ENCODE measurements at places on chromosomes 3 and 15.

GRCh38 chr3:52039846-52040245 lies 16.5 kb downstream of the DUSP7 start:
- no peak for DNase-seq

GRCh38 chr15:95758851-95759250 lies 571.6 kb upstream of the NR2F2 start:
- no peak for DNase-seq

DNA sequence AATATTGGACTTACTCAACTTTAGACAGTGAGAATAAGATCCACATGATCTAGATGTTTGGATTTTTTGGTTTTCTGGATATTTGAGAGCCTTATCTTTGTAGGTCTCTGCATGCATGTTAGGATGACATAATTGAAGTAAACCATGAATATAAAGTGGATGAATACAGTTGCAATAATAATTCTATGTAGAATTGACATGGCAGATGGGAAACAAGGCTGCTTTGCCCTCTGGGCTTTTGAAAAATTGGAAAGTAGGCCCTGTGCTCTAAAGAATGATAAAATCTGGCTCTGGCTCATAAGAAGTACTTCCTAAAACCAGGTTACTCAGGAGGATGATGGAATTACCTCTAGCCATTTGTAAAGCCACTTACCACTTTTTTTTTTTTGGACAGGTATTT lies 86.9 kb downstream of the ZNF609 start:
- no peak for DNase-seq

DNA sequence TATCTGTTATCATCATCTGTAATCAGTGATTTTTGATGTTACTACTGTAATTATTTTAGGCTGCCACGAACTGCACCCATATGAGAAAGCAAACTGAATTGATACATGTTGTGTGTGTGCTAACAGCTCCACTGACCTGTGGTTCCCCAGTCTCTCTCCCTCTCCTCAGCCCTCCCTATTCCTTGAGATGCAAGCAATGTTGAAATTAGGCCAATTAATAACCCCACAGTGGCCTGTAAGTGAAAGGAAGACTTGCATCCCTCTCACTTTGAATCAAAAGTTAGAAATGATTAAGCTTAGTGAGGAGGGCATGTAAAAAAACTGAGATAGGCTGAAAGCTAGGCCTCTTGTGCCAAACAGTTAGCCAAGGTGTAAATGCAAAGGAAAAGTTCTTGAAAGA lies 218.6 kb upstream of the LRRFIP2 start:
- DNase-seq, result no peak

DNA sequence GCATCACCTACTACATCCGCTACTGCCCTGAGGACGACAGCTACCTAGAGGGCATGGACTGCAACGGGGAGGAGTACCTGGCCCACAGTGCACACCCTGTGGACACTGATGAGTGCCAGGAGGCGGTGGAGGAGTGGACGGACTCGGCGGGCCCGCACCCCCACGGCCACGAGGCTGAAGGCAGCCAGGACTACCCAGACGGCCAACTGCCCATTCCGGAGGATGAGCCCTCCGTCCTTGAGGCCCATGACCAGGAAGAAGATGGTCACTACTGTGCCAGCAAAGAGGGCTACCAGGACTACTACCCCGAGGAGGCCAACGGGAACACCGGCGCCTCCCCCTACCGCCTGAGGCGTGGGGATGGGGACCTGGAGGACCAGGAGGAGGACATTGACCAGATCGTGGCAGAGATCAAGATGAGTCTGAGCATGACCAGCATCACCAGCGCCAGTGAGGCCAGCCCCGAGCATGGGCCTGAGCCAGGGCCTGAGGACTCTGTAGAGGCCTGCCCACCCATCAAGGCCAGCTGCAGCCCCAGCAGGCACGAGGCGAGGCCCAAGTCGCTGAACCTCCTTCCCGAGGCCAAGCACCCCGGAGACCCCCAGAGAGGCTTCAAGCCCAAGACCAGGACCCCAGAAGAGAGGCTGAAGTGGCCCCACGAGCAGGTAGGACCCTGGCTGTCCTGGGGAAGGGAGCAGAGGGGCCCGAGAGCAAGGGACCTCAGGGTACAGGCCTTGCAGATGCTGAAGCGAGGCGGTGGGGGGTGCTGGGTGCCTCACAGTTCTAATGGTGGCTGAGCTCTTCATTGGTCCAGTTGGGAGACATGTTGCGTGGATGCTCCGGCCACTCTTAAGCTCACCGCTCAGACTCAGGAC lies 168.6 kb downstream of the APBA2 start:
- DNase-seq, result no peak

GRCh38 chr15:34314491-34315490 lies 22.8 kb downstream of the SLC12A6 start:
- DNase-seq, result no peak

DNA sequence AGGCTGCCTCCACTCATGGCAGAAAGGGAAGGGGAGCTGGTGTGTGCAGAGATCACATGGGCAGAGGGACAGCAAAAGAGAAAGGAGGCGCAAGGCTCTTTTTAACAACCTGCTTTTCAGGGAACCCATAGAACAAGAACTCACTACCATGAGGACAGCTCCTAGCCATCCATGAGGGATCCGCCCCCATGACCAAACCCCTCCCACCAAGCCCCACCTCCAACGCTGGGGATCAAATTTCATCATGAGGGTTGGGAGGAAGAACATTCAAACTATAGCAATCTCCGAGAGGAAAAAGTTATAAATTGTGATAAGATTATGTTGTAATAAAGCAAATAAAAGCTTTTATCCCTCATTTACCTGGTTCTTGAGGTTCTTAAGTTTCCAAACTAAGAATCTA lies 84.7 kb upstream of the LMCD1 start:
- no peak for DNase-seq

- no peak for DNase-seq
These were observed 263.6 kb downstream of the GABRG3 start for GRCh38 chr15:27234593-27234992.

DNA sequence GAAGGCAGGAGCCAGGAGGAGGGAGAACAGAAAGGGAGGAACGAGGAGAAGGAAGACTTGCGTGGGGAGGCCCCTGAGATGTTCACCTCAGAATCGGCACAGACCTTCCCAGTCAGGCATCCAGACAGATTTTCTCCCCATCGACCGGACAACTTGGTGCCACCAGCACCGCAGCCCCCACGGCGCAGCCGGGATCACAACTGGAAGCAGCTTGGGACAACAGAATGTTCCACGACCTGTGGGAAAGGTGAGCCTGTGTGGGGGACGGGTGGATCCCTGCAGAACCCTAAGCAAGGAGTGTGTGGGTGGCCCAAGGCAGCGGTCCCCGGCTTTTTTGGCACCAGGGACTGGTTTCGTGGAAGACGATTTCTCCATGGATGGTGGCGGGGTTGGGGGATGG lies 72.6 kb upstream of the NR2E3 start:
- no peak for DNase-seq

- no peak for DNase-seq
These were observed 44.4 kb downstream of the FLNB start for GRCh38 chr3:58052373-58053273.

GRCh38 chr3:41363830-41364523 lies 164.7 kb downstream of the CTNNB1 start:
- no peak for DNase-seq

GRCh38 chr15:80274996-80275395 lies 23.0 kb upstream of the CTXND1 start:
- DNase-seq, result no peak

- DNase-seq, result no peak
These were observed 32.5 kb upstream of the TMOD3 start for GRCh38 chr15:51796847-51797401.

- DNase-seq, result no peak
These were observed 47.7 kb upstream of the PLXND1 start for GRCh38 chr3:129654131-129654530.

GRCh38 chr3:138332472-138333073 lies 2.9 kb upstream of the NME9 start:
- DNase-seq, result no peak

GRCh38 chr3:182124187-182124586 lies 412.5 kb downstream of the SOX2 start:
- no peak for DNase-seq

GRCh38 chr3:188266562-188267274 lies 112.8 kb downstream of the LPP start:
- no peak for DNase-seq

- no peak for DNase-seq
These were observed 18.6 kb upstream of the SYNM start for GRCh38 chr15:99086327-99086667.

DNA sequence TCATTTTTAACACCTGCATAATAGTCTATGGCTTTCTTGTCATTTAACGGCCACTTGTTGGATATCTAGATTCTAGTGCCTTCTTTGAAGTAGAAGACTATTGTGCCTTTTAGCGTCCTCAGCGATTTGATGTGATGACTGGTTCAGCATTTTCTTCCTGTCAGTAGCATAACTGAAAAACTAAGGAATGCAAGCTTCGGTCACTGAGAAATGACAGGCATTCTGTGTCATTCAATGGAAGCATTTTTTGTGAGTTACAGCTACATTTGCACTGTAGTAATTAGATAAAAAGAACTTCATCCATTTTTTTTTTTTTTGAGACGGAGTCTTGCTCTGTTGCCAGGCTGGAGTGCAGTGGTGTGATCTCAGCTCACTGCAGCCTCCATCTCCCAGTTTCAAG lies 10.3 kb downstream of the NEK11 start:
- DNase-seq, result no peak

DNA sequence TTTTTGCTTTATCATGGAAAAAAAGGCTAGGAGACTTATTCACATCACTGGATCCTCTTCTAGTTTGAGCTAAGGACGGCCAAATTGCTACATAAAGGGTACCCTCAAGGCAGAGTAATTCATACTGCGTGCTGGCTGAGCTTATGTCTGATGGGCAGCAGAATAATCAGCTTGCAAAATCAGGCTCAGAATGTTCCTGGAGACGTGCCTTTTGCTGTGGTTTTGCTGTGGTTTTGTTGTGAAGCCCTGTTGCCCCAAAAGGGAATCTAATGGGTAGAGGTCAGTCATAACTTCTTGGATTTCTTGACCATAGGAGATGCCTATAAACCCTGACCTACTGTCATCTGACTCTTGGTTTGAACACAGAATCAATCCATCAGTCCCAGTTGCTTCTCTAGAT lies 189.9 kb downstream of the SOX2 start:
- no peak for DNase-seq

GRCh38 chr3:187811585-187812250 lies 66.5 kb upstream of the BCL6 start:
- DNase-seq, result no peak
